ENCODE measurements at places on chromosomes 7 and 10.

DNA sequence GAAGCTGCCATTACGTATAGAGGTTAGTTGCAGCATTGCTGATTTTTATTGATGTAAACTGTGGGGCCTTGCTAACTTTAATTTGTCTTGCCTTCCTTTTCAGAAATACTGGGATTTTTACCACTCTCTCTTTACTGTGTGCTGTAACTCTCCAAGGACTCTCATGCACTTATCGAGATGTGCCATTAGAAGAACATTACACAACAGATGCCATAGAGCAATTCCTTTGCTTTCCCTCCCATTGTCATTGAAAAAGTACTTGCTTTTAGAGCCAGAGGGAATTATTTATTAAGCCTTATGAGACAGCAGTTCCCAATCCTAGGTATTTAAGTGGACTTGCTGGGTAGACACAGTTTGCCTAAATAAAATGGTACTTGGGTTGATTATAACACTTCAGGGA, 51.7 kb downstream of the ASB4 start:
- no peak for DNase-seq

DNA sequence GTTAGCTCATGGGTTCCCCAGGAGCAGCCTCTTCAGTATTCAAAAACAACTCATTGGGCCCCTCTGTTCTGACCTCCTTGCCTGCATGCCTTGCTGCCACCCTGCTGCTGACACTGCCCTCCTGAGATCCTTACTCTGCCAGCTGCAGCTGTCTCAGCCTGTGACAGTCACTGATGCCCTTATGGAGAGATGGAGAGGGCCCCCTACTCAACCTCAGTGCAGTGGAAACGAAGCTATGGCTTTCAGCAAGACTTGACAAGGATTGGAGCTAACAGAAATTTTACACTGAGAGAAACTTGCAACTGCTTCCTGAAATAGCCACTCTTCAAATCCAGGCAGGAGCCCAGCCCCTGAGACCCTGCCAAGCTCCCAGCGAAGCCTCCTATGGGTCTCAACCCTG, 678.3 kb upstream of the C7orf33 start:
- DNase-seq, result no peak

GRCh38 chr7:25643286-25643685, 415.0 kb upstream of the NPVF start:
- DNase-seq, result no peak

GRCh38 chr10:43843321-43844101, 194.8 kb upstream of the ZNF32 start:
- DNase-seq, result no peak

GRCh38 chr7:117332031-117332430, 9.2 kb upstream of the WNT2 start:
- no peak for DNase-seq

GRCh38 chr10:29470355-29470705, 164.4 kb downstream of the SVIL start:
- DNase-seq, result no peak

GRCh38 chr7:78127009-78127408, 328.4 kb downstream of the PHTF2 start:
- no peak for DNase-seq

DNA sequence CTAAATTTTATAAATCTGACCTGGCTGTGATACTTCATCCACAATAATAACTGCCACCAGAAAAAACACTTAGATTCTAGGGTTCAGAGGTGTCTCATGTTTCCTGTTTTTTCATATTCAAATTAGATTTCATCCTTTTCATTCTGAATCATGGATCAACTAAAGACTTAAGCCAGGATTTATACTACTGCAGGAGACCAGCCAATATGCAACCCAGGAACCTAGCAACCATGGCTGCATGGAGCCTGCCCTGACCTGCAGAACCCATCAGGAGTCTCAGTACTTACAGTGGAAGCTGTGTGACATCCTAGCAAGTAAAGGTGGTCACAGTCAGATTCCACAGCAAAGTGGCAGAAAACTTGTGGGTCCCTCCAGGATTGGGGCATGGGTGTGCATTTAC, 40.5 kb upstream of the RNF148 start:
- no peak for DNase-seq

Data from activated CD8-positive, alpha-beta memory T cell treated with anti-CD3 and anti-CD28 coated beads for 4 hours (primary cell).